ENCODE measurements at places on chromosomes 6 and 20. TPM values are rescaled to one million over a fixed set of nuclear protein-coding genes. Genes with fewer than 3 reads are reported as not detected.

The GRM1 gene
- total RNA-seq, result not detected

The GHRH gene
- not detected for total RNA-seq

The LST1 gene
- 2.4 TPM for total RNA-seq

The LHFPL5 gene
- total RNA-seq, result not detected

The UBE2V1 gene
- total RNA-seq, result 75.6 TPM

The DCDC2 gene
- total RNA-seq, result not detected

The RAD21L1 gene
- not detected for total RNA-seq

The RIPOR2 gene
- 2.1 TPM for total RNA-seq

The SLC26A8 gene
- 0.04 TPM for total RNA-seq

The SPATS1 gene
- total RNA-seq, result not detected

The PRDM1 gene
- 94.1 TPM for total RNA-seq

The ZDHHC14 gene
- 3.1 TPM for total RNA-seq

The OR12D3 gene
- total RNA-seq, result not detected

The PET117 gene
- 5.0 TPM for total RNA-seq

Data from esophagus mucosa (tissue), 1 donor.